ENCODE measurements at places on chromosomes 12 and 14.
A peak's percentile ranks its signal among the peaks of the same experiment; 100 is the strongest.

- DNase-seq = peak; percentile 42
Measured at GRCh38 chr12:104457746-104458693, 1.3 kb downstream of the CHST11 start.

GRCh38 chr14:98959958-98960616, 311.9 kb downstream of the BCL11B start:
- DNase-seq = no peak

- DNase-seq = no peak
Measured at GRCh38 chr14:52352061-52352491, 38.0 kb downstream of the PTGER2 start.

- DNase-seq = no peak
Measured at GRCh38 chr14:106377432-106377831, 851.0 kb downstream of the TMEM121 start.
